Tibial nerve (tissue), 4 donors: ENCODE measurements at places on chromosomes 4 and X. TPM values are rescaled to one million over a fixed set of nuclear protein-coding genes. Genes with fewer than 3 reads are reported as not detected.

The ZCCHC18 gene
- total RNA-seq: 1.3 TPM

The MAP9 gene
- 9.4 TPM for total RNA-seq

The SPANXB1 gene
- total RNA-seq: not detected

The ERVMER34-1 gene
- total RNA-seq: 0.90 TPM

The TMEM154 gene
- total RNA-seq: 0.44 TPM

The FAM236A gene
- total RNA-seq: not detected

The IL3RA gene
- 17.7 TPM for total RNA-seq

The ALPK1 gene
- total RNA-seq: 38.1 TPM

The PF4V1 gene
- not detected for total RNA-seq

The PPARGC1A gene
- total RNA-seq: 7.6 TPM

The SLC6A14 gene
- total RNA-seq: not detected

The DNAJB14 gene
- total RNA-seq: 29.2 TPM

The ADD1 gene
- total RNA-seq: 288 TPM

GRCh38 chr4:162909952-162910351 lies 256.7 kb downstream of the NAF1 start:
- H3K27me3 ChIP-seq: no peaks in the 10 kb centered on the region
- no peaks in the 10 kb centered on the region for H3K4me1 ChIP-seq
- H3K36me3 ChIP-seq: no peaks in the 10 kb centered on the region
- no peak overlapping the region for H3K4me3 ChIP-seq

DNA sequence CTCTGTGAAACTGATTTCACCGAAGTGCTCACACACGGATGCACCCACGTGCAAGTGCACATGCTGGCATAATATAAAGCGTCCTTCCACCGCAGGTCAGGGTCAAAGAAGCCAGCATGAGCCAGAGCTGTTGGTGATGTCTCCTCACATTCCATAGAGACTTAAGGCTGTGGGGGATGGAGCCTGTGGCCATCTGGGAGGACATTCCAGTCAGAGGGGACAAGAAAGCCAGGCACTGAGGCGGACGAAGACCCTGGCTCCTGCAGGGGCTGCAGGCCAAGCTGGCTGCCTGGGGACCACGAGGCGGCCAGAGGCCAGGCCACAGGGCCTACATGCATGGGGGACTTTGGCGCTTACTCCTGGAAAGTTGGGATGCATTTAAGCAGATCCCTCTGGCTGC lies 7.7 kb downstream of the RNF212 start:
- H3K4me3 ChIP-seq: no peak overlapping the region
- no peaks in the 10 kb centered on the region for H3K4me1 ChIP-seq
- no peak overlapping the region for H3K27ac ChIP-seq
- H3K27me3 ChIP-seq: peaks cover 7% of the 10 kb centered on the region
- DNase-seq: no peak

DNA sequence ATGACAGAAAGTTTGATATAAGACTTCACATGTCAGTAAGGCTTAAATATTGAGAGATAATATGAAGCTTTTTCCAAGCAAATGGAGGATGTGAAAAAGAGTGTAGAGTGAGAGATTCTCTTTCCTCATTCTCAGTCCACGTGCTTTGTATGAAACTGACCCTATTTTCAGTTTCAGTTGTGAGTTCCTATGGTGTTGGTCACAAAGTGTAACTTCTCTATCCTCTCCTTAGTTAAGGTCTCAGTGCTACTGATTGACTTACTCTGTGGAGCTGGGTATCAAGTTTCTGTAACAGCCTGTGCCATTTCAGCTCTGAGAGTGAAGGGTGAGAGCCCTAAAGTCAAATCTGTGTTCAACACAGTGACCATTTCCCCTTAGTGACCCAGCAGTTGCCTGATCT lies 277.2 kb downstream of the EPHA5 start:
- DNase-seq: no peak
- H3K27ac ChIP-seq: no peak overlapping the region
- no peaks in the 10 kb centered on the region for H3K27me3 ChIP-seq
- no peaks in the 10 kb centered on the region for H3K4me1 ChIP-seq
- H3K4me3 ChIP-seq: no peak overlapping the region

GRCh38 chr4:177802162-177802561 lies 359.9 kb upstream of the AGA start:
- no peak overlapping the region for H3K4me3 ChIP-seq
- DNase-seq: no peak
- no peaks in the 10 kb centered on the region for H3K4me1 ChIP-seq
- no peak overlapping the region for H3K27ac ChIP-seq
- H3K27me3 ChIP-seq: no peaks in the 10 kb centered on the region

GRCh38 chrX:48741834-48742233 lies 19.7 kb upstream of the GLOD5 start:
- no peaks in the 10 kb centered on the region for H3K4me1 ChIP-seq
- H3K36me3 ChIP-seq: no peaks in the 10 kb centered on the region
- DNase-seq: no peak

DNA sequence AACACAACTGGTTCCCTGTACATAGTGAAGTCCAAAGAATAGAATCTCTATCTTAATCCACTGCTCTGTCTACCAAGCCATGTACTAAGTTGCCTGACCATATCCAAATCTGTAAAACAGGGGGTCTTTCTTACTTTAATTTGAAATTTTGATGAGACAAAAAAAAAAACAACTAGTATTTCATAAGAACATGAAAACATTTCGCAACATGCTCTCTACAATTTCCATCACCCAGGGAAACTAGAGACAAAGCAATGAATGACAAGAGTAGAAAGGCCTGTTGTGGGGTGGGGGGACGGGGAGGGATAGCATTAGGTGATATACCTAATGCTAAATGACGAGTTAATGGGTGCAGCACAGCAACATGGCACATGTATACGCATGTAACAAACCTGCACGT lies 279.9 kb downstream of the PPP3CA start:
- no peaks in the 10 kb centered on the region for H3K36me3 ChIP-seq
- H3K27me3 ChIP-seq: no peaks in the 10 kb centered on the region
- DNase-seq: no peak
- no peak overlapping the region for H3K27ac ChIP-seq
- H3K4me3 ChIP-seq: no peak overlapping the region
- H3K4me1 ChIP-seq: no peaks in the 10 kb centered on the region

DNA sequence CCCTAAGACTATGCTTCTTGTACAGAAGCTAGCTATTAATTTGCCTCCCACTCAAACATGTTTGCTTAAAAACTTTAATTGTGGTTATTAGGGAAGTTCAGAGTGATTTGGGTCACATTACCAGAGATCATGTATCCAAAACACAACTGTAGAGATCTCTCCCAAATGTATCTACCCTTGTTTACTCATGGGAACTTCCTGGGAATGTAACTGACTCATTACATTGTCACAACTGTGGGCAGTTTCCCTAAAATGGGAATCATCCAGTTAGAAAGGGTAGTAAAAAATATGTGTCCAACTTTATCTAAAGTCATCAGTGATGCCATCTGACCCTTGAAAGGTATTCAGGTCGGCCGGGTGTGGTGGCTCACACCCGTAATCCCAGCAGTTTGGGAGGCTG lies 40.3 kb upstream of the GLRA3 start:
- H3K27me3 ChIP-seq: no peaks in the 10 kb centered on the region
- no peak overlapping the region for H3K27ac ChIP-seq
- no peaks in the 10 kb centered on the region for H3K36me3 ChIP-seq
- no peaks in the 10 kb centered on the region for H3K4me1 ChIP-seq
- DNase-seq: no peak
- no peak overlapping the region for H3K4me3 ChIP-seq

DNA sequence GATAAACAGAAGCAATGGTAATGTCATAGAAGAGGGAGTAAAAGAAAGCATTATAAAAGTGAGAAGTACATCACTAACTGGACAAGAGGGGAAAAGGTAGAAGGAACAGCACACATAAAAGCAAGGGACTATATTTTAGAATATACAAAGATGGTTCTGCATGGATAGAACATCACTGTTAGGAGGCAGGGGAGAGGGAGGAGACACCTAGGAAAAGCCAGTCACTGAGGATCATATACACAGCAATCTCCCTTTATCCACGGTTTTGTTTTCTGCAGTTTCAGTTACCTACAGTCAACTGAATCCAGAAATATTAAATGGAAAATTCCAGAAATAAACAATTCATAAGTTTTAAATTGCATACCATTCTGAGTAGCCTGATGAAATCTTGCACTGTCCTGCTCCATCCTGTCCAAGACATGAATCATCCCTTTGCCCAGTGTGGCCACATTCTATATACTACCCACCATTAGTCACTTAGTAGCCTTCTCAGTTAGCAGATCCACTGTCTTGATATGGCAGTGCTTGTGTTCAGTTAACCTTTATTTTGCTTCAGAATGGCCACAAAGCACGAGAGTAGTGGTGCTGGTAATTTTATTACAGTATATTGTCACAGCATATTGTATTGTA lies 74.2 kb downstream of the PPA2 start:
- no peak overlapping the region for H3K27ac ChIP-seq
- H3K4me3 ChIP-seq: no peak overlapping the region
- no peaks in the 10 kb centered on the region for H3K36me3 ChIP-seq
- H3K4me1 ChIP-seq: no peaks in the 10 kb centered on the region

GRCh38 chr4:80412322-80412721 lies 76.8 kb downstream of the CFAP299 start:
- no peaks in the 10 kb centered on the region for H3K36me3 ChIP-seq
- H3K4me3 ChIP-seq: no peak overlapping the region
- no peaks in the 10 kb centered on the region for H3K27me3 ChIP-seq
- H3K27ac ChIP-seq: no peak overlapping the region
- DNase-seq: no peak
- H3K4me1 ChIP-seq: no peaks in the 10 kb centered on the region

GRCh38 chr4:105536601-105537000 lies 15.8 kb upstream of the ARHGEF38 start:
- no peaks in the 10 kb centered on the region for H3K36me3 ChIP-seq
- H3K4me1 ChIP-seq: no peaks in the 10 kb centered on the region
- DNase-seq: no peak
- no peak overlapping the region for H3K4me3 ChIP-seq

DNA sequence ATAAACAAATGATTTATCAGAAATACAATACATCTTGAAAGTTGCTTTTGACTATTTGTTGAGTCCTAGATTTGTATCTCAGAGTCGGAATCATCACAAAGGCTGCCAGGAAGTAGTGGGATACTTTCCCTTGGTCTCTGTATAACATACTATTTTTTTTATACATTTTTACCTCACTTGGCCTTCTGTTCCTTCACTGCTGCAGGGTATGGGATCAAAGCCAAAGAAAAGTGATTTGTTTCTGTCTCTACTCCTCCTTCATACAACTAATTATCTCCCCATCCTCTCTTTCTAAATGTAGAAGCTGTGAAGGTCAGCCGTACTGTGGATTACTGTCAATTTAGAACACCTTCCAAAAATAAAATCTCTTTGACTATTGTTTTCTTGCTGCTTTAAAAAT lies 24.9 kb downstream of the PALLD start:
- H3K36me3 ChIP-seq: no peaks in the 10 kb centered on the region
- no peak overlapping the region for H3K4me3 ChIP-seq
- DNase-seq: no peak
- H3K27me3 ChIP-seq: no peaks in the 10 kb centered on the region
- no peaks in the 10 kb centered on the region for H3K4me1 ChIP-seq

GRCh38 chrX:117919755-117920154 lies 196.9 kb downstream of the KLHL13 start:
- H3K27ac ChIP-seq: no peak overlapping the region
- H3K36me3 ChIP-seq: no peaks in the 10 kb centered on the region
- no peaks in the 10 kb centered on the region for H3K4me1 ChIP-seq
- H3K27me3 ChIP-seq: no peaks in the 10 kb centered on the region

DNA sequence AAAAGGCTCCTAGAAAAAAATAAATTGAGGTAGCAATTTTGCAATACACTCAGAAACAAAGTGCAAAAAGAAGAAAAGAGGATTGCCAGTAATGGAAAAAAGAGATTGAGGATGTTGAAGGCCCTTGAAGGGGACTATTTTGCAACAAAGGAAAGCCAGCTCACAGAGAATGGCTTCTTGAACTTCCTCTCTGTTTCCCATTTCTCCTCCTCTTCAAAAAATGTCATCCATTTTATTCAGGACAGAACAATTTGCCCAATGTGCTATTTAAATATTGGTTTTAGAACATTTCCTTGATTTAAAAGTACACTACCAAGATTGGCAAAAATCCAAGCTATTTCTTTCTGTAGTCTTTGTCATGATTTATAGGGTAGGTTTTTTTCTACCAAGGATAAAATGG lies 60.2 kb downstream of the GASK1B start:
- DNase-seq: no peak
- H3K27ac ChIP-seq: no peak overlapping the region
- H3K4me1 ChIP-seq: peaks cover 7% of the 10 kb centered on the region

- DNase-seq: no peak
- H3K27ac ChIP-seq: no peak overlapping the region
- no peaks in the 10 kb centered on the region for H3K36me3 ChIP-seq
- H3K27me3 ChIP-seq: no peaks in the 10 kb centered on the region
- H3K4me3 ChIP-seq: no peak overlapping the region
These were observed 45.3 kb downstream of the KLHL15 start for GRCh38 chrX:23981711-23982110.

GRCh38 chrX:134745636-134746409 lies 87.6 kb upstream of the PLAC1 start:
- peaks cover 8% of the 10 kb centered on the region for H3K27me3 ChIP-seq
- no peak for DNase-seq
- H3K4me1 ChIP-seq: no peaks in the 10 kb centered on the region
- H3K36me3 ChIP-seq: no peaks in the 10 kb centered on the region
- H3K4me3 ChIP-seq: no peak overlapping the region

- no peak overlapping the region for H3K4me3 ChIP-seq
- no peaks in the 10 kb centered on the region for H3K27me3 ChIP-seq
- H3K4me1 ChIP-seq: no peaks in the 10 kb centered on the region
- no peak for DNase-seq
- H3K27ac ChIP-seq: no peak overlapping the region
These were observed 124.5 kb upstream of the HCCS start for GRCh38 chrX:10986616-10987015.

- H3K36me3 ChIP-seq: peaks cover 11% of the 10 kb centered on the region
- H3K27me3 ChIP-seq: no peaks in the 10 kb centered on the region
- H3K27ac ChIP-seq: no peak overlapping the region
- no peak for DNase-seq
- H3K4me1 ChIP-seq: no peaks in the 10 kb centered on the region
These were observed 14.6 kb upstream of the MED28 start for GRCh38 chr4:17599826-17600225.
